Stimulated activated CD4-positive, alpha-beta T cell treated with anti-CD3 and anti-CD28 coated beads, Interleukin-15, amount 100 ng/mL, for 1 hour (primary cell): ENCODE measurements at places on chromosomes 5 and 9.

- DNase-seq: no peak
Measured at GRCh38 chr9:94889628-94890027, 163.1 kb downstream of the AOPEP start.

GRCh38 chr5:38551030-38552017 is 5.1 kb downstream of the LIFR start:
- DNase-seq: no peak

DNA sequence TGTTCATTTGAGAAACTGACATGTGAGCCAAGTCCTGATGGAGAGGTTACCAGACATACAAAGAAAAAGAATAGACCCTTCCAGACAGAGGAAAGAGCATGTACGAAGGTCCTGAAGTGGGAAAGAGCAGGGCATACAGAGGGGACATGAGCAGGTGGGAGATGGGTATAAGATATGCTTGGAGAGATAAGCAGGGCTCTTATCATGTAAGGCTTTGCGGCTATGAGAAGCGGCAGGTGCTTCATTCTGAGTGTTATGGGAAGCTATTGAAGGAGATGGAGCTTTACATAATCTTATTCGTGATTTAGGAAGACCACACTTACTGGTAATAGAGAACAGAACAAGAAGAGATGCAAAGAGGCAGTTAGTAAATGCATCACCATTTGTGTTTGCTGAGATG is 417.1 kb downstream of the EBF1 start:
- no peak for DNase-seq

DNA sequence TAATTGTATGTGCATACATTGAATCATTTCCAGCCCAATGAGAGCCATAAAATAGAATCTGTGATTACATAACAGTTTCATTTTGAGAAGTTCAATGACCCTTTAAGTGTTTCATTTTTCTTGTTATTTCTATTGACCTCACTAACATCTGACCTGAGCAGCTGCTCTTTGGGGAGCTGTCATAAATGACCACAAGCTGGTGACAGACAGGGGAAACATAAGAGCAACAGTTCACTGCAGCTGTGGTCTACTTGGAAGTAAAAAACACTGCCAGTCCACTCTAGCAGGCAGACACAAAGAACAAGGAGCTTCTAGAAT is 265.4 kb downstream of the DTWD2 start:
- no peak for DNase-seq

GRCh38 chr9:121573717-121574485 is 74.3 kb upstream of the GGTA1 start:
- DNase-seq: no peak

- no peak for DNase-seq
Measured at GRCh38 chr9:84655447-84655846, 14.1 kb upstream of the NTRK2 start.

DNA sequence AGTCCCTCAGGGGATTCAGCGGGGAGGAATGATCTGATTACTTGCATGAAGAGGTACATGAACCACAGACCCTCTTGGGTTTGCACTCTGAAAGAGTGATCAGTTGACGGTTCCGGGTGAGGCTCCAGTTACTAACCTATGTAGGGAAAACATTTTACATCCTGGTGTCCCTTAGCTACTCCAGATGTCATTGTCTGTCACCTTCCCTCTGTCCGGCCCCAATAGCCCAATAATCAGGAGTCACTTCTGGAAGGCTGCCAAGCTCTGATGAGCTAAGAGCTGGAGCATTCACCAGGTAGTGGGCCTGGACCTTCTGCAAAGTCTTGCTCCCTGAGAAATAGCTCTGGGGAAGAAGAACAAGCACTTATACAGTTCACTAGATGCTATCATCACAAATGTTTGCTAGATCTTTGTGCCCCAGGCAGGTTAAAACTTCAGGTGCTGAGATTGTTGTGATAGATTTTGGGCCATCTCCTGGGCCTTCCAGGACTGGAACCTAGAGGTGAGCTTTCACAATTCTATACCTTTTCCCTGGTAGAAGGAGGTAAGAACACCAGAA is 64.5 kb downstream of the ENTREP1 start:
- DNase-seq: no peak

DNA sequence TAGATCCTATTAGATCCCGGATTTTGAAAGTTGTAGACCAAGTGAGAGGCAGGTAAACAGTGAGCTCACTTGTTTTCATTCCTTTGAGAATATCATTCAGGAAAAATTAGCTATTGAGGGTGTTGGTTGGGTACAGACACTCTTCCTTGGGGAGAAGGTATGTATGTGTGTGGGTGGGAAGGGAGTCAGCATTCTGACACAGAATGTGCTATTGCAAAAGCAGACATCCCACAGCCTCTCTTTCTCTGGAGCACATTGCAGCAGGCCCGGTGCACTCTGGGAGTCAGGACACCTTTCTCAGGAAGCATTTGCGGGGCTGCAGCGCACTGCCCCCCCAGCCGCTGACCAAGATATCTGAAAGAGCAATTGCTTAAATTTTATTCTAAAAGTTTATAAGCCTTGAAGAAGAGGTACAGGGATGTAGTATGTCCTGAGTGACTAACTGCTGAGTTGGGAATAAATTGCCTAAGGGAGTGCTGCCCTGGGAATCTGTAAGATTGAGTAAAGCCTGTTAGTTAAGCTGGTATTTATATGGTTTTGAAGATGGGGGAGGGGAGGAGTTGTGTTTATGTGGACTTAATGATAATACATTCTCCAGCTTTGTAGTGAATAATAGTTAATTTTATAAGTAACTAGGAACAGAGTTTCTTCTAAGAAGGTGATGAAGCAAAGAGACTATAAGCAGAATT is 5.2 kb downstream of the TNFAIP8 start:
- DNase-seq: no peak

DNA sequence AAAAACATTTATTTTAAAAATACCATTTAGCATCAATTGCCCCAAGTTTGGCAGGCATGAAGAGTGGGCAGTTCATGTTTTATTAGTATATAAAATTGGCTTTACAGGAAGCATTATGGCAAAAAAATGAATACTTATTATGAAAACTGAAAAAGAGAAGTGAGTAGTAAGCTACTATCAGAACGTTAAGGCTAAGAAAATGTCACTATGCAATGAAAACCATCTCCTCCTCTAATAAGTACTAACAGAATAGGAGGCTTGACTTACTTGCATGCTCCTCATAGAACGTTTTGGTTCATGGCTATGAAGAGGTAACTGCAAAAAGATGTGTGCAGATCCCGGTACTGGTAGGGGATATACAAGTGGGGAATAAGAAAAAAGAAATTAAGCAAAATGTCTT is 23.6 kb downstream of the TICAM2 start:
- DNase-seq: no peak

DNA sequence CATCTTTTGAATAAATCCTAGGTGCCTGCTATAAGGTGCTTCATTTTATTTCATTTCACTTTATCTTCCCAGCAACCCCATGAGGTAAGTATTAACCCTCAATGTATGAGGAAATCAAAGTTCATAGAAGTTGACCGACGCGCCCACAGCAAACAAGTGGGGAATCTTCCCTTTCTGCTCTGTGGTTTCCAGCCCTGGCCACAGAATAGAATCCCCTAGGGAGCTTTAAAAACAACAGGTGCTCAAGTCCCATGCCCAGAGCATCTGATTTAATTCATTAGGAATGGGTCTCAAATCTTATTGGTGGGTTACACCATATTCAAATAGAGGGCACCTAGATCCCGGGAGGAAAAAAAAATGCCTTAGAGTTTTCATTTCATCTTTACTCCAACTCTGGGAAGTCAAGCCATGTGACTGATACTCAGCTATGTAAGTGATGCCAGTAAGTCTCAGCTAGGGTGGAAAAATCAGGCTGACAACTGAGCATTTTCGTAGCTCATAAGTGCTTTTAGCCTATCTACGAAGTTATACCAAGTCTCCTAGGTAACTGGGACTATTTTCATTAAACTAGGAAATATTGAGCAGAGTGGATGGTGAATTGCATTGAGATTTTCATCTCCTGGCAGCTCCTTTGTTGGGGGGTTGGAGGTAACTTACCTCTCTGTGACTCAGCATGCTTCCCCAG is 353.4 kb upstream of the SLC30A5 start:
- no peak for DNase-seq

DNA sequence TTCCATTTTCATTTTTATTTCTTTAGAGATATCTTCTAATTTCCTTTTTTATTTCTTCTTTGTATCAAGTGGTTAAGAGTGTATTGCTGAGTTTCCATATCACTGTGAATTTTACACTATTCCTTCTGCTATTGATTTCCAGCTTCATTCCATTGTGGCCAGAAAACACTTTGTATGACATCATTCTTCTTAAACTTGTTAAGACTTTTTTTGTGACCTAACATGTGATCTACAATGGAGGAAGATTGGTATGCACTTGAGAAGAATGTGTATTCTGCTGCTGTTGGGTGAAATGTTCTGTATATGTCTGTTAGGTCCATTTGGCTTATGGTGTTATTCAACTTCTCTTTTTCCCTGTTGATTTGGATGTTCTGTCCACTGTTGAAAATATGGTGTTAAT is 274.2 kb upstream of the PUM3 start:
- no peak for DNase-seq

GRCh38 chr5:6508931-6509330 is 60.3 kb downstream of the UBE2QL1 start:
- DNase-seq: no peak

DNA sequence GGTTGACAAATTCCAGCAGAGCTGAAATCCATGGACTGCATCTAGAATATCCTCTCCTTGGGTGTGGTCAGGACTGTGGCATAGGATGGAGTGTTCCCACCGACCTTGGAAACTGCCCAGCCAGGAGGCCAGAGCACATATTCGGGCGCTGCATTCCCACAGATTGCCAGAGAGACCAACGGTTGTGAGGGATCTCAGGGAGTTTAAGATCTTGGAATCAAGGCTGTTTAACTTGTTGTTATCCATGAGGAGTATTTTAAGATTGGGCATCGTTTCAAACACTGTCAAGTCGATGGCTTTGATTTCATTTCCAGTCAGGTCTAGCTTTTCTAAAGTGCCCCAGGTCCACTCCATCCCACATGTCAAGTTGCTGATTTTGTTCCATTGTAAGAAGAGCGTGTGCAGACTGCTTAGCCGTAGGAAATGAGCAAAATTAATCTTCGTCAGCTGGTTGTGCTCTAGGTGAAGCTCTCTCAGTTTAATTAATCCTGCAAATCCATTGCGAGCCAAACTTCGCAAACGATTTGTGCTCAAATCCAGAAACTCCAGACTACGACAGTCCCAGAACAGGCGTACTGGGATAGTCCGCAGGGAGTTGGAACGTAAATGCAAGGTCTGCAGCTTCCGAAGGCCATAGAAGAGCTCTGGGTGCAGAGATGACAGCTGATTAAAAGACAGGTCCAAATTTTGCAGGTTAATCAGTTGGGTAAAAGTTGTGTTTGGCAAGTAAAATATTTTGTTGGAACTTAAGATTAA is 1.5 kb downstream of the LRRTM2 start:
- no peak for DNase-seq

- DNase-seq: no peak
Measured at GRCh38 chr9:14585730-14586473, 107.3 kb downstream of the ZDHHC21 start.

- no peak for DNase-seq
Measured at GRCh38 chr9:131773911-131774379, 34.1 kb upstream of the RAPGEF1 start.
